NCI-H2029 (cell line): ENCODE measurements at places on chromosomes 1 and 21.

GRCh38 chr21:31684918-31685317, 25.4 kb downstream of the SOD1 start:
- DNase-seq, result no peak

GRCh38 chr1:85134583-85135391, 66.0 kb downstream of the SYDE2 start:
- peak; percentile 71 for DNase-seq

DNA sequence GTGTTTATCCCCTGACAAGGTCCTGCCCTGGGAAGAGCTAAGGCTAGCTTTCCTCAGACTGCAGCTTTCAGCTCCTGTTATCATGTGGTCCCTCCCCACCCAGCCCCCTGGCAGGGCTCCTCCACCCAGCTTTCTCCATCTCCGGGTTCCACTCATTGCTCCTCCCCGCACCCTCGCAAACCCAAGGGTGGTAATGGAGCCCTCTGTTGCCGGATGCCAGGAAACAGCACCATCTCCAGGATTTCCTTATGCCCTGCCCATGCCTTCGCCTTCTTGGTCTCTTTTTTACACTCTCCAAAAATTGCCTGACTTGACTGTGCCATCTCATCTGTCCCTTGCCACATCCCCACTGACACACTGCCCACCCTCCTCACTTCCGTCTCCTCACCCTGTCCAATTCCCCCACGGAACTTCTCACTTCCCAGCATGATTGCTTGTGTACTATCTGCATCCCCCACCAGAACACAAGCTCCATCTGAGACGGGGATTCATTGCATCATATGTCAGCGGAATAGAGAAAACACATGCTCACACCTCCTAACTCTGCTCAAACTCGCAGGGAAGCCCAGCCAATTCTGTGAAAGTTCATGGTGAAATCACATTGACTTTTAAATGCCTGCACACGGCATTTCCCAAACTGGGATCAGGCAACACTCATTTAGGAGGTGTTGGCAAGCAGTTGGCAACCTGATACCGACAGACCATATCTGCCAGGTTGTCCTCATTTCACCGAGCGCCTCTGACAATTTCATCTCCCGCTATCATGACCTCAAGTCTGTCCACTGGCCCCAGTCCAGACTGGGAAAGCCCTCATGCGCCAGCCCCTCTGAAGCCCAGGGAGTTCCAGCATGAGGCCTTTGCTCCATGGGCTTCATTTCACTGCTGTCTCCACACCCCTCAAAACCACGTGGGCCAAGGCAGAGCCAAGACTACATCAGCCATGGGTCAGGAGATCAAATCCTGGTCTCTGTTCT, 201.1 kb downstream of the MATN1 start:
- peak; percentile 79 for DNase-seq

DNA sequence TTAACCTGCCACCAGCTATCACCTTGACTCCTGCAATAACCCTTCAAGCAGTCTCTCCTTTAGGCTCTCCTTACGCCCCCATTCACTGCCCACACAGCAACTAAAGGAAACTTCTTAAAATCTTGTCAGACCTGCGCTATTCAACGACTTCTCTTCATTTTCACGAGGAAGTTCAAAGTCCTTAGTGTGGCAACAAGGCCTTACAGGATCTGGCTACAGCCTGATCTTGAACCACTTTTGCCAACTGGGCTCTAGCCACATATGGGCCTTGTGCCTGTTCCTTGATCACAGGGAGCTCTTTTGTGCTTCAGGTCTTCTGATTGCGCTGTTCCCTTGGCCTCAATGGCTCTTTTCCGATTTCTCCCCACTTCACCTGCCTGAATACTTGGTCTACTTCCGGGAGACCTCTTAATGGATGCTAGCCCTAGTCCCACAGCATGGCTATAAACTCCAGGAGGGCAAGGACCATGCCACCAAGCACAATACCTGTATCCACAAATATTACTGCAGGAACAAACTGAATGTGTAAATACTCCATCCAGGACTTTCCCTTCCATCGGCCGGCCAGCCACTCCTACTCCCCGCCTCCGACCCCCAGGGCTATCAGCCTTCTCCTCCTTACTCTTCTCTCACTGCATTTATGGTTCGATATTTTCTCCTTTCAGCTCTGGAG, 2.3 kb upstream of the CTNNBIP1 start:
- no peak for DNase-seq

GRCh38 chr1:21774835-21775549, 8.0 kb downstream of the USP48 start:
- no peak for DNase-seq

DNA sequence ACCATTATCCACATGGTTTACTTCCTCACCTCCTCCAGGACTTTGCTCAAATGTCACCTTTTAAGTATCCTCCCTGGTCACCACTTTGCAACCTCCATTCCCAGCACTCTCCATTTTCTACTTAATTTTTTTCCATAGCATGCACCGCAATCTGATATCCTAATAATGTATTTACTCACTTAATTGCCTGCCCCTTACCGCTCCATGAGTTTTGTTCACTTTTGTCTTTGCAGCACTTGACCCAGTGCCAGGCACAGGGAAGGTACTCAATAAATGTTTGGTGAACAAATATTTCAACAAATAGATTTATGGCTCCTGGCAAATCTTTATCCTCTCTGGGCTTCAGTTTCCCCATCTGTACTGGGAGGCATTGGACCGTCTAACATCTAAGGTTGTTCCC, 53.6 kb downstream of the UBE2T start:
- DNase-seq, result peak; percentile 53

DNA sequence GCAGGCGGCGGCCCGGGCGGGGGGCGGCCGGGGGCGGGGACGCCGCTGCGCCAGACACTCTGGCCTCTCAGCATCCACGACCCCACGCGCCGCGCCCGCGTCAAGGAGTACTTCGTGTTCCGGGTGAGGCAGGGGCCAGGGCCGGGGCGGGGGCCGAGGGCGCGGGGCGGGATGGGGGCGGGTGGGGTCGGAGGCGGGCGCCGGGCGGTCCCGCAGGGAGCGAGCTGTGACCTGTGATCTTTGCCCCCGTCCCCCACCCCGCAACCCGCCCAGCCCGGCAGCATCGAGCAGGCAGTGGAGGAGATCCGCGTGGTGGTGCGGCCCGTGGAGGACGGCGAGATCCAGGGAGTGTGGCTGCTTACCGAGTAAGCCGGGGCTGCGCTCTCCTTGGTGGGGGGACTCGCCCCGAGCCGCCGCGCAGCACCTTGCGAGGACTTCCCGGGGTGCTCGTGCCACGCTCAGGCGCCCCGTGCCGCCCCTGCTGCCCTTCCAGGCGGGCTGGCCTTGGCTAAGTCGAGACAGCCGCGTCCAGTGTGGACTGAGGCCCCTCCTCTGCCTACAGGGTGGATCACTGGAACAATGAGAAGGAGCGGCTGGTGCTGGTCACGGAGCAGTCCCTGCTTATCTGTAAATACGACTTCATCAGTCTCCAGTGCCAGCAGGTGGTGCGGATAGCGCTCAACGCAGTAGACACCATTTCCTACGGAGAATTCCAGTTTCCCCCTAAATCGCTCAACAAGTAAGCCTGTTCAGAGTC, 514 bp downstream of the TPRG1L start:
- DNase-seq, result no peak

GRCh38 chr1:40976952-40977690, 2.4 kb upstream of the CTPS1 start:
- DNase-seq, result no peak
